ENCODE measurements at places on chromosomes 2 and 18.

- no peak for DNase-seq
Observed at GRCh38 chr2:100283724-100284501, 38.4 kb downstream of the LONRF2 start.

GRCh38 chr2:40851661-40852060 lies 399.8 kb upstream of the SLC8A1 start:
- DNase-seq: no peak

- no peak for DNase-seq
Observed at GRCh38 chr2:71074893-71075395, 6.5 kb downstream of the NAGK start.

GRCh38 chr2:181183878-181184542 lies 203.6 kb downstream of the UBE2E3 start:
- no peak for DNase-seq

- DNase-seq: no peak
Observed at GRCh38 chr2:106996171-106996769, 110.3 kb upstream of the ST6GAL2 start.

GRCh38 chr18:74402806-74403433 lies 54.2 kb downstream of the DIPK1C start:
- DNase-seq: no peak

DNA sequence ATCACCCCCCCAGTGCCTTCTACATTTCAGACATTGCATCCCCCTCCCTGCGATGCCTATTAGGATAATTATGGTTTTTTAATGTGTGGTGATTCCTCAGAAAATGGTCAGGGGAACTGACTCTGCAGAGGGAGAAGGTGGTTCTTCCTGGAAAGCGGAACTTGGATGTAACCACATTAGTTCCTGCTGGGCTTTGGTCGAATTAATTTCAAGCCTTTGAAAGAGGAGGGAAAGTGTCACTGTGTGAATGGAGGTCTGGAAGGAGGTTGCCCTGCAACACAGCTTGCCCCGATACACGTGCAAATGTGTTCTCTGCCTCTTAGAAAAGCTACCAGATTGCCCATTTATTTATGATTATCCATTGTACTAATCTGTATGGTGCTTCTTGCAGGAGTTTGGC lies 63.2 kb upstream of the TPO start:
- DNase-seq: no peak

DNA sequence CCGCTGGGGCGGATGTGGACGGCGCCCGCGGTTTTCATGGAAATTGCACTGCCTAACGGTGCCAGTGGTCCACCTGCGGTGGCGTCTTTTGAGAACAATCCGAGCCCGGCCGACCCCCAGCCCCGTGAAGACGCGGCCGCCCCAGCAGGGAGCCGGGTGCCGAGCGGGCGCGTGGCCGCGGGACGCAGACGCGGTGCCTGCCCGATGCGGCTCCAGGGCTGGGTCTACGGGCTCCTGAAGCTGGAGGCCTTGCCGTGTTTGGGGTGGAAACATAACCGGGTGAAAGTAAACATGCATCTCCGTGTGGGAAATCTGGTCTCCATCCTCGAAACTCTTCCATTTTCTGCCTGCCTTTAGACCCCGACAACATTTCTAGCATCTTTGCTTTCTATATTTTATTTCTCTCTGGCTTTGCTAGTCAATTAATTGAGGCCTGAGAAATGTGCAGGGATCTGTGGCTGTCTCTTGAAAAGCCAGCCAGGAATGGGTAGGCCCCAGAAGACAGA lies 572 bp downstream of the INPP4A start:
- DNase-seq: no peak

DNA sequence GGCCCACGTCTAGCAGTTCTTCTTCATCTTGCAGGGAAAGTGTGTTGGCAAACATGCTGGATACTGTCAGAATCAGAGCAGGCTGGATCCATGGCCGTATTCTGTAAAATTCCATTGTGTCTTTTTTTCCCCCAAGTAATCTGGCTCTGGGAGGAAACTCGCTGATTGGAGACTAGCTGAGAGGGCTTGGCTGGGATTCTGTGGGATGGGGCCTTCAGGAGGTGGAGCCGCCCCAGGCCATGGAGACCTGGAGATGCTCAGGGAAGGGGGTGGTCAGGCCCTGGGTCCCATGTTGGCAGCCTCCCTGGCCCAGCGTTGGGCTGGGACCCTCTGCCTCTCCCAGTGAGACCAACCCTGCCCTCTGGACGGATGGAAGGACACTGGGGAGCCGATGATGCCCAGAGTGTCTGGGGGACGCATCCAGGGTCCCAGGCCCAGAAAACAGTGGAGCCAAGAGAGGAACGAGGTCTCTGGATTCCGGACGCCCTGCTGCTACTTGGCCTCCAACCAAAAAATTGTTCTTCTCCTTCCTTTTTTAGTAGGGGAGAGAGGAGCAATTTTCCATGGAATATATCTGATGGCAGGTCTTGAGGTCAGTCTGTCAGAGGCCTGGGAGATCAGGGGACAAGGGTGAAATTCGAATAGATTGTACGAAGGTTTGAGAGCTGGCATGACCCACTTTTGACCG lies 114.5 kb downstream of the AGAP1 start:
- no peak for DNase-seq

GRCh38 chr2:177058747-177059146 lies 153.8 kb upstream of the HNRNPA3 start:
- DNase-seq: no peak

GRCh38 chr2:126775300-126775985 lies 119.5 kb downstream of the GYPC start:
- DNase-seq: no peak

- no peak for DNase-seq
Observed at GRCh38 chr2:149169656-149170055, 131.2 kb downstream of the LYPD6B start.

DNA sequence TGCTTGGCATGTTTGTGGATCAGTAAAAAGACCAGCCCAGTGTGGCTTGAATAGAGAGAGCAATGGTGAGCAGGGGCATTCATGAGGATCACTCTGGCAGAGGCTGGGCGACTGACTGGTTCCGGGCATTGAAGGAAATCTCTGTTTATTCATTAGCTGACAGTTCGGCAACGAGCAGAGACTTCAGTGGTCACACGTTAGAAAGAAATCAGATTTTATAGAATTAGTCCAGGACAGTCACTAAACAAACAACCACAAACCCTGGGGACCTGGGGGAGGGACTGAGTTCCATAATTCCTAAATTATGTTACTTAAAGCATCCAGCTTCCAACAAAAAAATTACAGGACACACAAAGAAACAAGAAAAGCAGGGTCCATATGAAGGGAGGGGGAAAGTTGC lies 72.5 kb downstream of the NOL10 start:
- DNase-seq: no peak

GRCh38 chr2:179917272-179917671 lies 55.9 kb upstream of the ZNF385B start:
- no peak for DNase-seq

- no peak for DNase-seq
Observed at GRCh38 chr2:47088371-47089082, 66.6 kb downstream of the STPG4 start.

Data from stimulated activated CD4-positive, alpha-beta T cell treated with anti-CD3 and anti-CD28 coated beads, TNF-alpha, amount 100 ng/mL, for 1 hour (primary cell).